Cardiac fibroblast (primary cell): ENCODE measurements at places on chromosomes 1 and 21.
A peak's percentile ranks its signal among the peaks of the same experiment; 100 is the strongest.

GRCh38 chr1:214660900-214661299, 57.9 kb downstream of the CENPF start:
- DNase-seq, result peak; percentile 75

GRCh38 chr1:38090796-38091195, 44.2 kb upstream of the POU3F1 start:
- DNase-seq, result no peak

DNA sequence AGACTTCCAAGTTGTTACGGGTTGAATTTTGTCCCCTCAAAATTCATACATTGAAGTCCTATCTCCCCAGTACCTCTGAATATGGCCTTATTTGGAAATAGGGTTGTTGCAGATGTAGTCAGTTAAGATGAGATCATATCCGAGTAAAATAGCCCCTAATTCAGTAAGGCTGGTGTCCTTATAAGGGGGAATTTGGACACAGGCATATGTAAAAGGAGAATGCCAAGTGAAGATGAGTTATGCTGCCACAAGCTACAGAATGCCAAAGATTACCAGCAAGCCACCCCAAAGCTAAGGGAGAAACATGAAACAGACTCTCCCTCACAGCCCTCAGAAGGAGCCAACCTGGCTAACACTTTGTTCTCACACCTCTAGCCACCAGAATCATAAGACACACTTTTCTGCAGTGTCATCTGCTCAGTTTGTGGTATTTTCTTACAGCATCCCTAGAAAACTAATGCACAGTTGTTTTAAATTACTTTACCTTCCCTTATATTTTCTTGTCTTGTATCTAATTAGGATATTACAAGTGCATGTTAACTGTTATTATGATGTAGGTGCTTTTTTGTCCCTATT, 43.3 kb upstream of the PRDX6 start:
- DNase-seq, result no peak

DNA sequence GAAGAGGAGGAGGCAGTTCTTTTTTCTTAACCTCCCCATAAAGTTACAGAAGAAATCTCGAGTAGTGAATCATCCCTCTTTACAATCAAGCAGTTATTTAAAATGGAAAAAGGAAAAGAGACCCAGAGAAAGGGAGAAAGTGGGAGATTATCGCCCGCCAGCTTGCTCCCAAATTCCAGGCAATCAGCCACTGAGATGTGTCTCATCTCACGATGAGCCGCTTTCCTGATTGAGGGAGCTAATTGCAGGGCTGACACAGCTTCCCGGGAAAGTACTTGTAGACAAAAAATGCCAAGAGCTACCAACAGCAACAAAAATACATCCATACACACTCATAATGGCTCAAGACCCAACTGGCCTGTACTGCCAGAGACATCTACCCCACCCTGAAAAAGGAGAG, 191.6 kb upstream of the ZC3H12A start:
- DNase-seq, result no peak

DNA sequence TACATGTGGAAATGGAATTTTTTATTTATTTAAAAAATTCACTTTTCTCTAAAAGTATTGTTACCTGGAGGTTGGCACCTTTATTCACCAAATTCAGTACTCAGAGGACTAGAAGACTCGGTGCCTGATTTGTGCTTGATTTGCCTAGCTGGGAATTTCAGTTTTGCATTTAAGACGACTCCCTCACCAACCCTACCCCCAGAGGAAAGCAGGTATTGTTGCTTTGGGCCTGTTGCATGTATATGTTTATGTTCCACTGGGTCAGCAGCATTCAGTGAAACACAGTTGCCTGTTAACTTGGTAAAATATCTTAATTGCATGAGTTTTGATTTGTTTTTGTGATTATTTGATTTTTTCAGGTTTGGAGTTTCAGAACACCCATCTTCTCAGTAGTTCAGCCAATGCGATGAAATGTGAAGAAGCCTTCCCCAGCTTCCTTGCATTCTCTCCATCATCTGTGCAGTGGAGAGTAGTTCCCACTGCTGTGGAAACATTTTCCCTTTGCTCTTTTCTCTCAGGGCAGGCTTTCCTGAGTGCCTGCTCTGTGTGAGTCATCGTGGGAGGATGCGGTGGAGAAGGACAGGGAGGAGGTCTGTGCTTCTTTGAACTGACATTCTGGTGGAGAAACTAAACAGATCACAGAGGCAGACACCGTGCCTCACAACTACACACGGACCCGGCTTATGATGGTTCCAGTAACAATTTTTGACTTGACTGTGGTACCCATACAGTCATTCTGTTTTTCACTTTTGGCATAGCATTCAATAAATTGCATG, 6.4 kb downstream of the ADARB1 start:
- DNase-seq, result peak; percentile 60

DNA sequence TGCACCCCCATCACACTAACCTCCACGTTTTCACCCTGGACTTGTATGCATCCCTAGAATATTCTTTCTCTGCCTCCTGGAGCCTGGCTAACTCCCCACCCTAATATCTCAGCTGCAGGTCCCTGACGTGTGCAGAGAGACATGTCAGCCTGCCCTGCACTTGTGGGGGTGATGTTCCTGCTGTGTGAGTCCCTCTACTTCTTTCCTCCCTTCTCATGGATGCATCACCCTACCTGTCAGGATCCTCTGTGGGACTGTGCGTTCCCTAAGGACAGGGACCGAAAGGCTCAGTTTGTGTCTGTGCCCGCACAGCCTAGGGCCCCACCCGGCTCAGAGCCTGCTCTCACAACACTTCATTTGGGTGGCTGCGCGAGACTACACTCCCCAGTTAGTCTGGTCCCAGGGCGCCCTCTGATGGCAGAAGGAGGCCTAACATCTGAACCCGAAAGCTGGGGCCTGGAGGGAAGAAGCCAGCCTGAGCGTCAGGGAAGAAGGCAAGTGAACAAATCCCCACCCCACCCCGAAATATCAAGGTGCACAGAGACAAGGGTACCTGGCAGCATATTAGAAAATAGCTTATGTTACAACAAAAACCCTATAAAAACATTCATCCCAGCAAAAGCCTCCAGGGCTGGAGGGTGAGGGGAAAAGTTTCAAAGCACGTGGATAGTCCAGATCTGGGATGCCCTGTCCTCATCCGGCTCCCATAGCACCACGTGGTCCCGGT, 3.7 kb downstream of the CD52 start:
- DNase-seq, result peak; percentile 89

DNA sequence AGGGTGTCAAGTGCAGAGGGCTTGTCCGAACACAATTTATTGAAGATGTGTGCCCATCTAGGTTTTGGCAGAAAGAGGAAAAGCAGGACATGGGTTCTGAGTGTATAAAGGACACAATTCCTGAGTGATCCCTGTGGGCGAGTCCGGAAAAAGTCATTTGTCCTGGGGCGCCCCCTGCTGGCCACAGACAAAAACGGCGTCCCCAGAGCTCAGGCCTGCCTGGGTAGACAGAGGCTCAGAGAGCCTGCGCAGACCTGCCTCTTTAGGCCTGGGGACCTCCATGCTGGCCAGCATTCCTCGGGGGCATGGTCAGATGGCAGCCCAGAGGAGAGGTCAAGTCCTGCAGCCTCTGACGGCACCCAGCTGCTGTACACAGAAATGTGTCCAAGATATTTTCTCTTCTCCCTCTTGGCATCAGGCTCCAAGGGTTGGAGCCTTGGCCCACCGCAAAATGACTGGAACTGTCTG, 65.5 kb upstream of the LRP8 start:
- peak; percentile 75 for DNase-seq

DNA sequence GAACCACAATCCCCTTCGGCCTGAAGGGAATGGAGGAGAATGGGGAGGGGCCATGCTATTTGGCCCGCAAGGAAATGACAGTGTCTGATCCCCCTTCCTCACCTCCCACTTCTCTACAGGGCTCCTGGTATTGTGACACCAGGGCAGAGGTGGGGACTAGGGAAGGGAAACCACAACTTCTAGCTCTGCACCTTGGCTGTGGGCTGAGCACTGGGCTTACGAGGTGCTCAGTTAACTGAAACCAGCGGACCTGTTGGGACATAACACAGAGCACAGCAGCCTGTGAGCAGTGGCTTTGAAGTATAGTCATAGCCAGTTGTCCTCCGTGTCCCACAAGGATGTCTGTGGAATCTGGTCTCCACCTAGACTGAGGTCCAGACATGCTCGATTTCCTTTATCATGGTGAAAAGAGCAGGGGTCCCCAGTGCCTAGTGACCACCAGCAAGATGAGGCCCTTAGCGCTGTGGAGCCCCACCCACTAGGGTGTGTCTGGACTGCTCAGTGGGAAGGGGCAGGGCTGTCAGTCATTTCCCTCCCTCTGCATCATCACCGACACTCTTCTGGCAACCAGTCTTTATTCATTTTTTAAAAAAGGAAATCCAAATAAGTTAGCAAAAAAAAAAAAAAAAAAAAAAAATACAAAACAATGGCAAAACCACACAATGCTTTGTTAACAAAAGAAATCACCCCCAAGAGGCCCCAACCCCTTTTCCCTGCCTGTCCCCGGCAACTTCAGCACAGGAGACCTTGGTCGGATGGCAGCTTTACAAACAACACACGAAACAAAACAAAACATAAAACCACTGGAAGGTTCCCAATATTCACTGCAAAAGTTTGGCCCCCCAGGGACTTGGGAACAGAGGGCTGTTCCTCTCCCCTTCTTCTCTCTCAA, 3.0 kb downstream of the MYOG start:
- no peak for DNase-seq

DNA sequence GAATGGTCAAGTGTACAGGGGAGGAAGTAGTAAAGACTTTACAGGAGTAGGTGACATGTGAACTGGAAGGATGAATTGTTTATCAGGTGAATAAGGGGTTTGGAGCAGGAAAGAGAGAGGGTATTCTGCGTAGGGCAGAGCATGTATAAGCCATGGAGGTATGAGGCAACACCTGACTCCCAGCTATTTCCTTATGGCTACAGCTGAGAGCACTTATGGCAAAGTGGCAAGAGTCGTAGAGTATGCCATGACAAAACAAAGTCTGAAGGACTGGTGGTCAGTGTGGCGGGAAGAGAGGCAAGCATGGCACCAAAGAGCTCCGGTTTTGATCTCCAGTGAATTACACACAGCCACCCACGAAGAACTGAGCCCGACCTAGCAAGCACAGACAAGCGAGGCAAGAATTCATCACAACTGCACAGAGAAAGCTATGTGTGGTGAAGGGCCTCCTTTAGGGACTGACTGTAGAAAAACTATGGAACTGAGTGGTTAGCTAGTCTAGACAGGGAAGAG, 9.0 kb upstream of the ELOVL1 start:
- DNase-seq, result no peak

DNA sequence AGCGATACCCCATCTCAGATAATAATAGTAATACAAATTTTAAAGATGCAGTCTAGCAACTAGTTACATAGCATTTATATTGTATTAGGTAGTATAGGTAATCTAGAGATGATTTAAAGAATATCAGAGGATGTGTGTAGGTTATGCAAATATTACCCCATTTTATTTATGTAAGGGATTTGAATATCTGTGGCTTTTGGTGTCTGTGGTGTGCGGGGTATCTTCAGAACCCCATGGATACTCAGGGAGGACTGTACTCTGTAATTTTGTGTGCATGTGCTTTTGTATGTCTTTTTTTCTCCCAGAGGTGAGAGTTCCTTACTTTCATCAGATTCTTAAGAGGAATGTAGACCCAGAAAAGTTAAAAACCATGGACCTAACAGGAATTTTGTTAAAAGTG, 12.8 kb downstream of the RNF2 start:
- DNase-seq, result no peak

- DNase-seq, result no peak
These were observed 25.9 kb downstream of the CYP2J2 start for GRCh38 chr1:59900640-59901039.

DNA sequence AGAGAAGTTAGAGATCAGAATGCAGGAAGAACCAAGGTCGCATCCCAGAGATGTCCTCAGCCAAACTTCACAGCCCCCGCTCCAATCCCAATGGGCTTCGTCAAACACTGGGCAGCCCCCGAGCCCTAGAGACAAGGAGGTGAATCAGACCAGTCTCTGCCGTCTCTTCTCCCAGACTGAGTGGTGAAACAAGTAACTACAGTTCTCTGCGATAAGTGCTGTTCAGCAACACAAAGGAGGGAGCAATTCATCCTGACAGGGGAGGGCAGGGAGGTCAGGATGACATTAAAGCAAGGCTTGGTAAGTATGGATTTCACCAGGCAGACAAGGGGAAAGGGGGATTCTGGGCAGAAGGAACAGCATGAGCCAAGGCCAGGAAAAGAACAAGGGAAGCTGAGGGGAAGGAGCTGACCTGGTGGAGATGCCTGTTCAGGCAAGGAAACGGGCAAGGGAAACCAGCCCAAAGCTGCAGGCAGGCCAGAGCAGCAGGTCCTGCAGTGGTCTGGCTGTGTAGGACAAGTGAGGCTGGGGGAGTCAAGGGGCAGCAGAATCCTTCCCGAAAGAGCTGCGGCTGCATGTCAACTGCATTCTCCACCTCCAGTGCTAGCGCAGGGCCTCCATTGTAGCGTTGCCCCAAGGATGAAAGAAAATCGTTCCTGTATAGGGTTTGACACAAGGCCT, 13.6 kb upstream of the ERI3 start:
- DNase-seq, result peak; percentile 14

- no peak for DNase-seq
These were observed 8.2 kb downstream of the BMP8A start for GRCh38 chr1:39499668-39500067.

DNA sequence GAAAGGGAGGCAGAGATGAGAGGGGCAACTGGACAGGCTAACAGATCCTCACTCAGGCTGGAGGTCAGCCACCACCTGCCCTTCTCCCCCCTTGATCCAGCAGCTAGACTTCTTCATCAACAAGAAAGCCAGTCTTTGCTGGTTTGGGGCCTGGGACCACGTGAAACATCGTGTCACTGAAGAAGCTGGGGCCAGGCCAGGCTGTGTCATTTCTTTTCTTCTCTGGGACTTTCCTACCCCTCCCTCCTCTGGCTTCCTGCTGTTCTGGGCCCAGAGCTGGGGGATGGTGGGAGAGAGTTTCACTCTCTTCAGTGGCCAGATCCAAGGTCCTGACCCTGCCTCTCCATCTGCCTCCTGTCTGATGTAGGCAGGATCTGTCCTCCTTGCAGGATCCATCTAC, 18.1 kb upstream of the SLC26A9 start:
- DNase-seq, result peak; percentile 14

- DNase-seq, result no peak
These were observed 25.1 kb upstream of the GPR88 start for GRCh38 chr1:100512803-100513352.

GRCh38 chr1:65949230-65949626, 156.5 kb downstream of the PDE4B start:
- DNase-seq, result peak; percentile 43

GRCh38 chr21:40186045-40186444, 318.8 kb downstream of the PCP4 start:
- DNase-seq, result no peak

- no peak for DNase-seq
These were observed 464.9 kb downstream of the CAMTA1 start for GRCh38 chr1:7250176-7250575.

GRCh38 chr1:220213382-220213983, 58.8 kb downstream of the RAB3GAP2 start:
- peak; percentile 39 for DNase-seq
